Left kidney (tissue), 8 donors: ENCODE measurements at places on chromosomes 13 and 19. TPM values are rescaled to one million over a fixed set of nuclear protein-coding genes. Genes with fewer than 3 reads are reported as not detected.

Gene IL17D
- 7.2 TPM for polyA plus RNA-seq

Gene KDELR1
- polyA plus RNA-seq, result 227 TPM

Gene KRTDAP
- polyA plus RNA-seq, result 0.52 TPM

Gene GDF15
- polyA plus RNA-seq, result 4.2 TPM

Gene GSX1
- not detected for polyA plus RNA-seq

Gene PRTN3
- polyA plus RNA-seq, result 0.67 TPM
